Effector memory CD8-positive, alpha-beta T cell (primary cell): ENCODE measurements at places on chromosomes 4 and X.

GRCh38 chrX:136819031-136819703, 38.4 kb upstream of the ARHGEF6 start:
- no peak for DNase-seq

- no peak for DNase-seq
Observed at GRCh38 chr4:24642981-24643547, 58.7 kb upstream of the DHX15 start.

GRCh38 chrX:15747626-15748173, 9.6 kb downstream of the CA5B start:
- no peak for DNase-seq

DNA sequence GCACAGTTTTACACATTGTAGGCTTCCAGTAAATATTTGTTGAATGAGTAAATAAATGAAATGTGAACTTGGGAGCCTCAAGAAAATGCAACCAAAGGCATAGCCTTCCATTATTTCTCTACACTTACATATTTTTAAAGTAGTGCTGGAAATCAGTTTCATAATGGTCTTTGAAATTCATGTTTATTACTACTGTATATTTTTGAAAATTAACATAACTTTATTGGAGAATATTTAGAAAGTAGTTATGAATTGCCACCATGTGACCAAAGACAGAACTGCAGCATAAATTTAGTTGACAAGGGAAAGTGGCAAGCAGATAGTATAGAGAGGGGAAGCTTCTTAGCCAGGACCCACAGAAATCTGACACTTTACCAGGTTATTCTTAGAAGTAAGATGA, 6.4 kb downstream of the TCEAL8 start:
- DNase-seq, result no peak

DNA sequence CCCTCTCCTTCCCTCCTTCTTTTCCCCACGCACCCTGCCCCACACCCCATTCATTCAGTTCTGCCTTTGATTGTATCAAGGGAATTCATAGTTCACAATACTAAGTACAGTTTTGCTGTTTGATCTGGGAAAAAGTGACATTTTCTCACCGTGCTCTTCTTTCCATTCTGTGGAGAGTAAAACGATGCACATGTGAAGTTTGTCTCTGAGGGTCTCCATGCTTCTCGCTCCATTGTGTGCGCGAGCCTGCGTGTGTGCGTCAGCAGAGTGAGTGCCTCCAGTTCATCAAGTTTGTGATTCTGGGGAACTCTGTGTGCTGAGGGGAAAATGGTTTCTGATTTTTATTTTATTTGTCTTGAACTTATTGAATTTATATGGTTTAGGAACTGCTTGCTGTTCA, 1.9 kb downstream of the STK26 start:
- no peak for DNase-seq

- no peak for DNase-seq
Observed at GRCh38 chr4:138114434-138114833, 127.7 kb downstream of the SLC7A11 start.
